ENCODE measurements at places on chromosomes 2 and 18.

DNA sequence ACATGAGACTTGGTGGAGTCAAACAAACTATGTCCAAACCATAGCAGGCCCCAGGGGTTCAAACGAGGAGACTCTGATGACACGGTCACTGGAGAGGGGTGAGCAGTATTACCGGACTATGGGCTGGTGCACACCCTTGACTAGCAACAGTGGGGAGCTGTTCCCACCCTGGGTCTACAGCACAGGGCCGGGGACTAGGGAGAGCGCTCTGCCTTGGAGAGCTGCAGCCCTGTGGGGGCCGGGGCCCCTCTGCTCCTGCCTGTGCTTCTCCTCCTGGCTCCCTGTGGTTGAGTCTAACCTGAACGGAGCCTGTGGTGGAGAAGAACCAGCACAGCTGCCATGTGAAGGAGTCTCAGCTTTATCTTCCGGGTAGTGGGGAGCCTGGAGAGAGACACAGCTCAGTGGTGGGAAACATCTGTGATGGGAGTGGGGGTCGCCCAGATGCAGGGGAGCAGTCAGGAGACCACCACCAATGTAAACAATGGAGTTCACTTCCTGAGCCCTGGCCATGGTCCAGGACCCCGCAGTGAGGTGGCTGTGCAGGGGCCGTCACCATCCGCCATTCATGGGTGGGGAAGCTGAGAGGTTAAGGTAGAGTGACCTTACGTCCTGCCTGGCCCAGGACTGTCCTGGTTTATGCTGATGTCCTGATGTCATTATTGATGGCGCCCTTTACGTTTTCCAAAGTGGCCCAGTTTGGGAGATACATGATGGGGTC lies 195.7 kb upstream of the TWIST2 start:
- no peak for DNase-seq

DNA sequence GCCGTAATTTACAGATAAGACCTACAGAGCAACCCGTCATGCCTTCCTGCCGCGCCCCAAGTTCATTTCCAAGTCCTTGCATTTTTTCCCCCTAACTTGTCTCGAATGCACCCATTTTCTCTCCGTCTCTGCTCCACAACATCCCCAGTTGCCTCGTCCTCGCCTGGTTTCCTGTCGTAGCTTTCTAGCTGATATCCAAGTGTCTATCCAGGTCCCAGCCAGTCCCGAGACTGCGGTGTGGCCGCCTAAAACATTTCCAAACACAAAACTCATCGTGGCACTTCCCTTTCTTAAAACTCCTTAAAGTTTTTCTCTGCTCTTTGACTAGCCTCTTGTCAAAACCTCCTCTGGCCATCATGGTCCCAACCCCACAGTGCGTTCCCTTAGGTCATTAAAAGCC lies 1.2 kb upstream of the BARD1 start:
- no peak for DNase-seq

GRCh38 chr2:45950606-45951005 lies 299.1 kb downstream of the PRKCE start:
- no peak for DNase-seq

DNA sequence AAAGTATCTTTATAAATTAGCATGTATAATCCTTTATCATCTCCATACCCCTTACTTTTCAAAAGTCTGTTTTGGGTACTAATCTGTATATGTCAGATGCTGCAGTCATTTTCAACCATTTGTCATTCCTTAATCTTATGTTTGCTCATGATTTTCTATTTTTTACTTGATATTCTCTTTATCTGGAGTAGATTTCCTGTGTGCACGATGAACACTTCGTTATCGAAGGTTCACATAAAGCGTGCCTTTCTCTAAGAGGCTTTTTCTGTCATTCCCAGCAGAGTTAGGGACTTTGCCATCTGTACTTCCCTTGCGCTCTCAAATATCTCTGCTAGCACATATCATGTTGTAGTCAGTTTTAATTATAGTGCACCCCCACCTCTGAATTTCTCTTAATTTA lies 123.2 kb downstream of the BIRC6 start:
- DNase-seq, result no peak

DNA sequence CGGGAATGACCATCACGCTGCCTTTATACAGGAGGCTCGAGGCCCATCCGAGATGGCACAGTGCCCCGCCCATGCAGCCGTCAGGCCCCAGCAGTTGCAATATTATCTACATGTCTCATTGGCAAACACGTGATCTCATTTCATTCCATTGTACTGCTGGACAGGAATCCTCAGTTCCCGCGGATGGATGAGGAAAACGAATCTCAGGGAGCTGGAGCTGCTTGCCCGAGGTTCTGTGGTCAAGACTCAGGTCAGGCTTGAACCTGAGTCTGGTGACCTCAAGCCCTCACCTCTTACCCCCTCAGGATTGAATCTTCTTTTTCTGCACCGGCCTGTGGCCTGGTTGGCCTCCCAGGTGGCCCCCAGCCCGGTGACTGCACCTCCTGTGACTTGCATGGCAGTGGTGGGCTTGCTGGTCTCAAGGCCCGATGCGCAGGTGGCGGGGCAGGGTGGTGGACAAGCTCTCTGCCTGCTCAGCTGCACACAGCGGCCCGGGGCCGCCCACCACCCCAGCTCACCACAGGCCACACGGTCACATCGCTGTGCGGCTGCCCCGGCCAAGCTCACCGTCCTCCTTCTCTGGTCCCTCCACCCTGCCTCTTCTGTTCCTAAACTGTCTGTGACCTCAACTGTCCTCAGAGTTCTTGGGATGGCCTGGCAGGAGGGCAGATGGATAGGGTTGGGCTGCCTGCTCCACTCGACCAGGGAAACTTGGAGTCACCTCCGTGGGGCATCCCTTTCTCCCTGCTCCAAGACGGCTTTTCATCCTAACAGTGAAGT lies 52.0 kb upstream of the HS6ST1 start:
- no peak for DNase-seq

DNA sequence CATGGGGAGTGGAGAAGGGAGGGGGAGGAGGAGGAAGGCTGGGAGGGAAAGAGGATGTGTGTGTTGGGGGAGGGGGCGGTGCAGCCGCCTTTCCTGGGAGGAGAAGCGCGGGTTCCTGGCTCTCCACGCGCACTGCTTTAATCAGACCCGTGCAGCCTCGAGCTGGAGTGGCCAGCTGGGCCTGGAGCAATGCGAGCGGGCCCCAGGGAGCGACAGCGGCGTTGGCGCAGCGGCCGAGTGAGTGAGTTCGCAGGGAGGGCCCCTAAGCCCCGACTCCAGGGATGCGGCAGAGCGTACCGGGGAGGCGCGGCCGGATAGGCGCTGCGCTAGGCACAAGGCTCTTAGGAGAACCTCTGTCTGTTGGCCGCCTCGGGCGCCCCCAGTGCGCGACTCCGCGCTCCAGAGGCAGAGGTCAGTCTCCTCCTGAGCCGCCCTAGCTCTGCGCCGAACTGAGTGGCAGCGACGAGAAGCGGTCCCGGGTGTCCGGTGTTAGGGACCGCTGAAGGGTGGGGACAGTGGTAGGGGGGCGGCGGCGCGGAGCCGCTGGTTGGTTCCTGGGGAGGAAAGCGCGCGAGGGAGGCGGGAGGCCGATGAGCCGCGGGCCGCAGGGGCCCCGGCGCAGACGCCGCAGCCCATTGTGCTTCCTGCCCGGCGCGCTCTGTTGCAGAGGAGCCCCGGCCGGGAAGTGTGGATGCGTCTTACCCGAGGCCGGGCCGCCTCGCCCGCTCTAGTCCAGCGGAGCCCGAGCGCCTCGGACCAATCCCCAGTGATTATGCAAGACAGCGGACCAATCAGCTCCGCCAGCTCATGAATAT lies 455 bp upstream of the DLX1 start:
- peak; percentile 95 for DNase-seq

- DNase-seq, result peak; percentile 5
These were observed 36.7 kb downstream of the CCDC138 start for GRCh38 chr2:108823286-108823685.

- no peak for DNase-seq
These were observed 13.9 kb upstream of the UGP2 start for GRCh38 chr2:63827749-63828148.

DNA sequence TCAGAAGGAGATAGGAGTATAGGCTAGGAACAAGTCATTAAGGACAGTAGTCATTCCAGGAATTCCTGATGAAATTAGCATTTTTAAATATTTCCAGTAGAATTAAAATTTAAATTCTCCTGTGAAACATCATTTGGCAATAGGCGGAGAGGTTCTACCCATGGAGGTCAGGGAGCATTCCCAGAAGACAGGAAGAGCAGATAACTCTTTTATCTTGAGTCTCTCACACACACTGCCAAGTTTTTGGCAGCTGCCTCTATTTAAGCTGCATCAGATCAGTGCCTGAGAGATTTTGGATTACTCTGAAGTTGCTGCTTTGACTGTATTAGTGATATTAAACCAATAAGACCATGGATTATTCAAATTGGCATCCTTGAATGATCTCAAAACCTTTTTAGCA lies 714.7 kb downstream of the EPHA4 start:
- DNase-seq, result no peak

DNA sequence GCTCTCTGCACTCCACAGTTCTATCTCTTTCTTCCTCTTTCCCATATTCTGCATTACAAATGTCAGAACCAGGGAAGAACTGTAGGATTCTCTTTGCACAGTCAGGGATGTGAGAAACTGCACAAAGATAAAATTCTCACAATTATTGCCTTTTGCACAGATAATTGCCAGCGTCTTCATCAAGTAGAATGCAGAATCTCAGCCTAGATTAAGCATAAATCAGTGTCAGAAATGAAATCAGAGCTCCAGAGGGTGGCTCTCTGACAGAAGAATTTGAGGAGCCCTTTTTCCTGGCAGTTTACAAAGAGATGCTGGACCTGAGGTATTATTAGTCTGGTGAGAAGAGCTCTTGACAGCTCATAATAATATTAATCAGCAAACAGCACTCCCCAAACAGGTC lies 173.1 kb downstream of the PTH2R start:
- DNase-seq, result no peak

GRCh38 chr2:76958749-76959148 lies 563.4 kb downstream of the LRRTM4 start:
- DNase-seq, result no peak

- peak; percentile 72 for DNase-seq
These were observed 172.5 kb downstream of the AGAP1 start for GRCh38 chr2:235666213-235666781.

Data from HuH-7.5 (cell line).